ENCODE measurements at places on chromosomes 5 and 9.

DNA sequence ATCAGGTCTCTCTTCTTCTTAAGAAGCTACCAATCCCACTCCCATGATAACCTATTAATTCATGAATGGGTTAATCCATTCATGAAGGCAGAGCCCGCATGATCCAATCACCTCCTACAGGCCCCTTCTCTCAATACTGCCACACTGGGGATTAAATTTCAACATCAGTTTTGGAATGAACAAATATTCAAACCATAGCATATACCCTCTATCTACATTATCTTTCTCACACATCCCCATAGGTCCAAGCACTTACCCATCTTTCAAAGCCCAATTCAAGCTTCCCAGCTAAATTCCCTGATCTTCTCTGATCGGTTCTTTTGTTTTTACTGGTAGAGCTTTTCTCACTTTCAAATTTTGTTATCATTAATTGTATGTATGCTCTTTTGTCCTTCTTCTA lies 10.5 kb upstream of the SHOC1 start:
- DNase-seq: no peak

DNA sequence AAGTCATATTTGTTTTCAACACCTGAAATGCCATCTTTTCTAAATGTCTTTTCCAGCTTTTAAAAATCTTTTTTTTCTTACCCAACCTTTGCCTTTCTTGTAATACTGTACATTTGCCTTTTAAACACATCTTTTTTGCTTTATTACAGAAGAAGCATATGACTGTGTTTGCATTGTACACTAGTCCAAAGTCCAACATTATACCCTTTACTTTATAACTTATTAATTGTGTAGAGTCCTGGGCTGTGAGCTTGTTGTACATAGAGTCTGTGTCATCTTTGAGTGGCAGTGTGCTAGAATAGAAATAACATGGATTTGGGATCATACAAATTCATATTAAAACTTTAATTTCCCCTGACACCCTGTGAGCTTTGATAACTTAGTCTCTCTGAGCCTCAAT lies 23.7 kb downstream of the CWC27 start:
- DNase-seq: no peak

GRCh38 chr9:97919217-97919813 lies 3.0 kb downstream of the TRMO start:
- DNase-seq: no peak

GRCh38 chr5:172633403-172633970 lies 7.6 kb upstream of the NEURL1B start:
- no peak for DNase-seq

DNA sequence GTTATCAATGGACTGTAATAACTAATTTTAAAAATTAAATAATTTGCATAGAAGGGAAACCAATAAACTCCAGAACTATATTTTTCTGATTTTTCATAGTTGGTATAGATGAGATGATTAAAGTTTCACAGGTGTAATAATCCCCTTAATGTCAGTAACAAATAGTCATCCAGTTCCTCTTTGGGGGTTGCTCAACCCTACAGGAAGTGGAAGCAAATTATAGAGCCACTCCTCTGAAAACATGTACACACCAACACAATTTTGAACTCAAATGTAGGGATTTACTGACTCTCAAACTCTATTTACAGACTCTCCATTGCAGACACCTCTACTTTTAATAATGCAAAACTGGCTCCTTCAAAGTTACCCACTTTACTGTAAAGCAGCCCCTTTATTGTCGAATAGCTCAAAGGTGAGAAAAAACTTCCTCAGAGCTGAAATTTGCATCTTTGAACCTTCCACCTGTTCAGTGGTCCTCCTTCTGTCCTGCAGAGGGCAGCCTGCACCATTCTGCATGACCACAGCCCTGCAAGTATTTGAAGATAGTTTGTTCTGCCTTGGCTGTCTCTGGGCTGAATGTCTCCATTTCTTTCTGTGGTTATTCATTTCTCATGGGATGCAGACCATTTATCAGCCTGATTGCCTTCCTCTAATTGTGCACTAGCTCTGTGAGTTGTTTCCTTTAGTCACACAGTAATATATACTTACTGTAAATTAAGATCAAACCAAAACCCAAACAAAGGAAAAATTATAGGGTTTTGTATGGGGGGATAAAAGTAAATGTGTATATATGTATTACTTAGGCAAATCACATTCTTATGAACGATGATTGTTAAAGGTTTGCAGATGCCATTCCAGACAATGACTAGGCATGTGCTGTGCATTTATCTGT lies 383.2 kb upstream of the SGCD start:
- no peak for DNase-seq

- DNase-seq: no peak
Observed at GRCh38 chr5:179405054-179405416, 59.8 kb upstream of the ADAMTS2 start.

DNA sequence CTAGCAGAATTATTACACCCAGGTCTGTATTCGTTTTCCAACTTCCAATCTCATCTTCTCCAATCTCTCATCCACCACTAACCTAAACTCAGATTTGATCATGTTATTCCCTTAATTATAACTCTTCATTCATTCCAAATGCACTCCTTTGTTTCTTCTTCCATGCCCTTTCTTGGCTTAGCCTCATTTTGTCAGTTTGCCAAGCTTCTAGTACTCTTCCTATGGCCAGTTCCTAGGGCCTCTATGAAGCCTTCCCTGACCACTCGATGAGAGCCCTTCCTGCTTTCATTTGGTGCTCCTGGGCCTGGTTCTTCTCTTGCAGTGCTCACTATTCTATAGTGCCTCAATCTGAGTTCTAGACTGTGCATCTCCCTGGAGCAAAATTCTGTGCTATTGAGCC lies 5.8 kb downstream of the FAM219A start:
- peak; percentile 39 for DNase-seq

DNA sequence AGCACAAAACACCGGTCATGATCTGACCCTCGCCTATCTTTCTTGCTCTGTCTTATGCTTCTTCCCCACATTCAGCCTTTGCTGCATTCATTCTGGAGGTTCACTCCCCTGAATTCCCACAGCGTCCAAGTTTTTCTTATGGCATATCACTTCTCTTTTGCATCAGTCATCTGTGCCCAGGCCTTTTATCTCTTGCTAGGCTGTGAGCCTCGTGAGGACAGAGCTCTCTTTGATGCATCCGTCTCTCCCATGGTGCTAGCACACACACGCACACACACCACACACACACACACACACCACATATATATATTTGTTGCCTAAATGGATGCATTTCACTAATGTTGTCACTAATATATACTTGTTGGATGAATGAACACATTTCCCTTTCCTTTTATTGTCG lies 45.8 kb upstream of the ATG10 start:
- DNase-seq: no peak

DNA sequence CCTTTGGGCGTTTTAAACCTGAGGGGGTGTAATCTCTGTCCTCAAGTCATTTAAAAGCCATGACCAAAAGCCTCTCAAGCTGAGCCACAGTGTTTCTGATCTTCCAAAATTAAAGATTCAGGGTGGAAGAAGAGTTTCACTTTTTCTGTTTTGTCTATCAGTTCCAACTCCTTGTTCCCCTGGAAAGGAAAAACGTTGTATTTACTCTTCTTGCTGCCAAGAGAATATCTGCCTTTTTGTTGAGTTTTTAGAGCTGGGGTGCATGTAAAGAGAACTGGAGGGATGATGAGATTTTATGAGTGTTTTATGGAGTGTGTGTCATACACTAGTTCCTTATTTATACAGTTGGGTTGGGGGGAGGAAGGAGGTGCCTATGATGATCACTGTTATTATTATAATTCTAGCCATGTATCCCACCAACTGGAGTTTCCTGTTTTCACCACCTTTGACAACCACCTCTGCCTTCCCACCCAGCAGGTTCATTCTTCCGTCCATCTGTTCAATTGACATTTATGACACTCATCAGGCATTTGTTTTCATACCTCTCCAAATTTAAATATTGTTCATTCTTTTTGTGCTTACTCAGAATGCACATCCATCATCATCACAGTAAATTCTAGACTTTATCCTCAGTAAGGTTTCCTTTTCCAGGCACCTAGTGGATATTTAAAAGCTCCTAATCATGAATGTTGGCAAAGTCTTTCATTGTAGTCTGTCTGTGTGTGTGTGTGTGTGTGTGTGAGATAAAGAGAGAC lies 97.9 kb upstream of the MPDZ start:
- no peak for DNase-seq

GRCh38 chr5:163189023-163189553 lies 248.3 kb upstream of the CCNG1 start:
- DNase-seq: no peak

DNA sequence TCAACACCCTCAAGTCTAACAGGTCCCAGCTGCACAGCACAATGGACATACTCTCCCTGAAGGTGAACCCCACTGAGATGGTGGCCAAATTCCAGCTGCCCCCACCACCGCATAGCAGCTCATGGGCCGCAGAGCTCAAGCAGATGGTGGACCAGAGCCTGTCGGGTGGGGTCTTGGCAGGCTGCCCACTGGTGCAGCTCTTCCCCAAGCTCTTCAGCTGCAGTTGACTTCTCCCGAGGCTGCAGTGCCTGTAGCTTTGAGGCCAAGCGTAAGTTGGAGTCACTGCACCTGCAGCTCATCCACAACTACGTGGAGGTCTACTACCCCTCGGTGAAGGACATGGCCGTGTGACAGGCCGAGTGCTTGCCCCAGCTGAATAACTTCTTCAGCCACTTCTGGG lies 56.6 kb upstream of the SPTLC1 start:
- DNase-seq: no peak

DNA sequence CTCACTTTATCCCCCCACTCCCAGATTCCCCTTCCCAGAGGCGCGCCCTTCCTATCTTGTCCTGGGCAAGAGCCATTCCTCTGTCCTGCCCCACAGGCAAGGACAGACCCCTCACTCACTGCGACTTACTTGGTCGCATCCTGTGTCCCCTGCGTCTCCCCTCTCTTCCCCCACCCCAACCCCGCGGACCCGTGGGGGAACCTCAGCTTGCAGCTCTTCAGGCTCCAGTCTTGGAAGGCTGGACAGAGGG lies 542 bp downstream of the GGTA1 start:
- no peak for DNase-seq

- no peak for DNase-seq
Observed at GRCh38 chr9:109716631-109717030, 63.4 kb upstream of the PALM2AKAP2 start.

- DNase-seq: no peak
Observed at GRCh38 chr5:22627029-22627428, 226.1 kb downstream of the CDH12 start.

DNA sequence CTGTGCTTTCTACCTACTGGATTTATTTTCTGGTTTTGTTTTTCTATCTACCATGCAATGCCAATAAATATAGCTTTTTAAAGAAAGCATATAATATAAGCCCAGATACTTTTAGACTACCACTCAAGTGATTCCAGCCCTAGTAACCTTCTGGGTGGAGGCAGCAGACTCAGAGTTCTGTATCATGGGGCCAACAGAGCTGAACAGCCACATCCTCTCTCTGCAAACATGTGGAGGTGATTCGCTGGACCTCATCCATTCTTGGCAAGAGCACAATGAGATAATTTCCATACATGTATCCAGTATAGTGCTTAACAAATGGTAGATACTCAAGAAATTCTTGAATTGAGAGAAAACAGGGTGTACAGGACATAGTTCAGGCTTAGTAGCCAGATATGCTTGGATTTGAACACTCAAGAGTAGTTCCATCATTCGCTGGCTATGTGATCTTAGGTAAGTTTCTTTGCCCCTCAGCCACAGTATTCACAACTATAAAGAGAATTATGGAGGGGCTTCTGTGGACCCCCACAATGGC lies 124.5 kb downstream of the ASTN2 start:
- DNase-seq: peak; percentile 45

GRCh38 chr5:26889815-26890214 lies 148.6 kb downstream of the CDH9 start:
- DNase-seq: peak; percentile 83

GRCh38 chr9:99076483-99077171 lies 28.3 kb upstream of the TGFBR1 start:
- DNase-seq: no peak

GRCh38 chr5:149254506-149254905 lies 17.2 kb upstream of the AFAP1L1 start:
- DNase-seq: no peak

DNA sequence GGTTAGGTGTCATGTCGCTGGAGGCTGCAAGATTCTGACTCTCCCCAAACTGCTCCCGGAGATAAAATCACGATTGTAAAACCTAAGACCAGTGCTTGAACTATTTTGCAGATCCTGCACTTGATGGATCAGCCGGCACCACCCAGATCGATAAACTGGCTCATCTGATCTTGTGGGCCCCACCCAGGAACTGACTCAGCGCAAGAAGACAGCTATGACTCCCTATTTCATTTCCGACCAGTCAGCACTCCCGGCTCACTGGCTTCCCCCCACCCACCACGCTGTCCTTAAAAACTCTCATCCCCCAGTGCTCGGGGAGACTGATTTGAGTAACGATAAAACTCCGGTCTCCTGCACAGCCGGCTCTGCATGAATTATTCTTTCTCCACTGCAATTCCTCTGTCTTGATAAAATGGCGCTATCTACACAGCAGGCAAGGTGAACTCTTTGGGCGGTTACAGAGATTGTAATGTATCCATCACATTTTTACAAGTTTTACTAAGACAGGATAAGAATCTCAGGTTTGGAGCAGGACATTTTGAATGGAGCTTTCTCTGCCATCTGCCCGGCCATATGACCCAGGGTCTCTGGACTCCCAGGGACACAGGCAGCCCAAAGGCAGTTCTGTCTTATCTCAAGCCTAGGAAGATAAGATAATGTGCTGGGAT lies 10.6 kb upstream of the PPP1R26 start:
- DNase-seq: no peak

DNA sequence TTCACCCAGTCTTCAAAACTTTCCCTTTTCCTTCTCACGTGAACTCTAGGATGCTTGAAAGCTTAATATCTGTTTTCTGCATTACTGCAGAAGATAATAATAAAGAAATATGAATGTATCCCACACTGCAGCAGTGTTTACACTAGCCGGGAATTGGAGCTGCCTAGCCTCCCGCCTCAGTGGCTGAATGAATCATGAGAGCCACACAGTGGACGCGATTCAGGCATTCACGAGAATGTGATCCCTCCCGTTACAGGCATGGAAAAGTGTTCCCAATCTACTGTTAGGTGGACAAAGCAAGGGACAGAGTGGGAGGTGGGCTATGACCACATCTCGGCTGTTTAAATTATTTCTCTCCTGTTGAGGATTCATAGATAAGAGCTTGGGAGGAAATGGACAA lies 69.4 kb upstream of the CTSL start:
- no peak for DNase-seq

- DNase-seq: no peak
Observed at GRCh38 chr9:72089451-72090130, 29.2 kb upstream of the C9orf57 start.

DNA sequence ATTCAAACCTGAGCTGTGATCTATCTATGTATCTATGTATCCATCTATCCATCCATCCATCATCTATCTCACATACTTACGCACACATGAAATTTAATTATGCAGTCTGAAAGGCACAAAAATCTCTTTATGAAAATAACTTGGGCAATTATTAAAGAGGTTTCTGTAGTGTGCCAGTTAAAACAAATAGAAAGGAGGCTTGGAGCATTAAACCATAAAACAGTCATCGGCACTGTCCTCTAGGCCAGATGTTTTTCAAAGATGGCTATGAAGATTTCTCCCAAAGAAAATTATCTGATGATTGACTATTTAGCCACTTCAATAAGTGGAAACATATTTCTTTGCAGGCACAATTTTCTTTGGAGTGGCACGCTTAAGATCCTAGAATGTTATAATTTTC lies 392.5 kb upstream of the RPS23 start:
- DNase-seq: no peak

- no peak for DNase-seq
Observed at GRCh38 chr5:132376694-132377641, 7.5 kb downstream of the SLC22A5 start.
